ENCODE measurements at places on chromosomes 6 and 20.

GRCh38 chr6:775863-776262 lies 82.9 kb upstream of the EXOC2 start:
- DNase-seq = no peak

DNA sequence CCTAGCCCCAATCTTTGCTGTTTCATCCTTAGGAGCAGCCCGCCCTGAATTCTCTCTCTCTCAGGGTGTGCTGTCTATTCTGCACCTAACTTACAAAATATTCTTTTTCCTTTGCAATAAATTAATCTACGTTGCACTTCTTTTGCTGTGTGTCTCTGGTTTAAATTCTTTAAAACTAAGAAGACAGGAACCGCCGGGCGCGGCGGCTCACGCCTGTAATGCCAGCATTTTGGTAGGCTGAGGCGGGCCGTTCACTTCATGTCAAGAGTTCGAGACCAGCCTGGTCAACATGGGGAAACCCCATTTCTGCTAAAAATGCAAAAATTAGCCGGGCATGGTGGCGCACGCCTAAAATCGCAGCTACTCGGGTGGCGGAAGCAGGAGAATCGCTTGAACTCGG lies 148.5 kb upstream of the PRSS16 start:
- DNase-seq = no peak

GRCh38 chr6:81455641-81456040 lies 296.8 kb downstream of the TENT5A start:
- DNase-seq = no peak

GRCh38 chr20:10307359-10307735 lies 88.7 kb downstream of the SNAP25 start:
- no peak for DNase-seq
